Endodermal cell (in vitro differentiated cells): ENCODE measurements at places on chromosomes 3 and 15.

GRCh38 chr15:74506515-74506840 lies 34.5 kb upstream of the ARID3B start:
- H3K27me3 ChIP-seq, result no peaks in the 10 kb centered on the region
- H3K4me3 ChIP-seq, result no peak overlapping the region
- H3K4me1 ChIP-seq, result no peaks in the 10 kb centered on the region
- H3K36me3 ChIP-seq, result no peaks in the 10 kb centered on the region
- DNase-seq, result no peak

DNA sequence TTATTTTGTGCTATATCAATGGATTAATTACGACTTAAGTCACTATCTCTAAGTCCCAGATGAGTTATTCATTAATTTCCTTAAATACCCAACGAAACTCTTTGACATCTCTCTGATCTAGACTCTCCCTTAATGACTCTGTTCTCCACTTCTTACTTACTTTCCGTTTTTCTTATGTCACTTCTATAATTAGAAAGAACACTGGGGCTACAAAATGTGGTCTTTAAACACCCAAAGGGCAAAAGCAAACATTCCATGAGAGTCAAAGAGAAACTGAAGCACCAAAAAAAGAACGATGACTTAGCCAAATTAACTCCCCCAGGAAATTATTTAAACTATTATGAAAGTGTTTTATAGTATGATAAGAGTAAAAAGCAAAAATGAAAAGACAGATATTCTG lies 166.4 kb upstream of the UBE2E2 start:
- DNase-seq, result no peak
- no peak overlapping the region for H3K4me3 ChIP-seq
- H3K36me3 ChIP-seq, result no peaks in the 10 kb centered on the region
- H3K4me1 ChIP-seq, result no peaks in the 10 kb centered on the region

GRCh38 chr3:86869566-86869965 lies 121.4 kb downstream of the VGLL3 start:
- no peaks in the 10 kb centered on the region for H3K4me1 ChIP-seq
- DNase-seq, result no peak
- H3K27me3 ChIP-seq, result no peaks in the 10 kb centered on the region

GRCh38 chr3:13687517-13687943 lies 138.6 kb downstream of the FBLN2 start:
- H3K4me3 ChIP-seq, result no peak overlapping the region
- no peaks in the 10 kb centered on the region for H3K27me3 ChIP-seq
- no peaks in the 10 kb centered on the region for H3K36me3 ChIP-seq
- no peak for DNase-seq
- H3K27ac ChIP-seq, result peak overlapping the region; percentile 66

- no peak overlapping the region for H3K27ac ChIP-seq
- DNase-seq, result peak; percentile 77
- H3K27me3 ChIP-seq, result no peaks in the 10 kb centered on the region
Measured at GRCh38 chr15:77871852-77872371, 205.6 kb downstream of the TBC1D2B start.

DNA sequence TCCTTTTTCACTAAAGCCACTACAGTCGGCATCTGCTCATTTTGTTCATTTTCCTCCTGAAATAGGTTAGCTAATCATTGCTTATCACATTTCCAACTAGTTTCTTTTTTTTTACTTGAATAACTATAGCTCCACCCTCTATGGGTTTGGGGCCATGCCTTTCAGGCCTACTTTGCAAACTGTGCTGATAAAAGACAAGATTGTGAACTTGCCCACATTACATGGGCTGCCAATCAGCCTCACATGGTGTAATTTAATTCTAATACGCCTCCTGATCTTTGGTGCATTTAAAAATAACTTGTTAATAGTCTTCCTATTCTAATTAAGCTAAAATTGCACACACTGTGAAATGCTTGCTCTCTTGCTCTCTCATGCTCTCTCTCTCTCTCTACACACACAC lies 90.5 kb downstream of the TGFBR2 start:
- H3K27me3 ChIP-seq, result no peaks in the 10 kb centered on the region
- peaks cover 21% of the 10 kb centered on the region for H3K36me3 ChIP-seq
- H3K4me1 ChIP-seq, result peaks cover 5% of the 10 kb centered on the region
- DNase-seq, result no peak
- H3K4me3 ChIP-seq, result no peak overlapping the region

- H3K4me1 ChIP-seq, result peaks cover 4% of the 10 kb centered on the region
- H3K36me3 ChIP-seq, result no peaks in the 10 kb centered on the region
- no peak overlapping the region for H3K27ac ChIP-seq
- DNase-seq, result no peak
Measured at GRCh38 chr15:78004919-78005634, 72.4 kb downstream of the TBC1D2B start.

DNA sequence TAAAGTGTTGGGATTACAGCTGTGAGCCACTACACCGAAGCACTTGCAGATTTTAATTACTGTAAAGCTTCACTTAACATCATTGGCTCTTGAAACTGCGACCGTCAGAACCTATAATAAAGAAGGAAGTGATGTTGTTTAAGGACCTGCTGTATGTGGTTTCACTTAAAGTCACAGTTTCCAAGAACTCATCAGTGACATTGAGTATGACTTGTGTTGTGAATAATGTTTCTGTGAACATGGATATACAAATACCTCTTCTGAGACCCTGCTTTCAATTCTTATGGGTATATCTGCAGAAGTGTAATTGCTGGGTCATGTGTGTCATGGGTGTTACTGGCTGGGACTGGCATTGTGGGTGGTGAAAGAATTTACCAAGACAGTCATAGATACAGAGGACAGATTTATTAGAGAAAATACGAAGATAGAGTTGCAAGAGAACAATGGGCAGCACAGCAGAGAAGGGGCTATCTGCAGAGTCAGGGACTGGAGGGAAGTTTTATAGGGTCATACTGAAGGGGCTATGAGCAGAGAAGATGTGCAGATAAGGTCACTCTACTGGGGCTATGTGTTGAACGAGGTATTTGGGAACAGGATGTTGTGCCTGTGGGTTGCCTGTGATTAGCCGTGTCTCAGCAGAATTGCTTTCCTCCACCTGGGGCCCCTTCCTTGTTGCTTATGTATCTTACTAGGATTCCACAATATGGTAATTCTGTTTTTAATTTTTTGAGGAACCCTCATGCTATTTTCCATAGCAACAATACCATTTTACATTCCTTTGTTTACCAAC lies 4.5 kb downstream of the NDUFB5 start:
- peak overlapping the region; percentile 14 for H3K4me3 ChIP-seq
- no peak overlapping the region for H3K27ac ChIP-seq
- no peak for DNase-seq
- H3K27me3 ChIP-seq, result no peaks in the 10 kb centered on the region
- peaks cover 8% of the 10 kb centered on the region for H3K4me1 ChIP-seq
